ENCODE measurements at places on chromosomes 6 and 20. TPM values are rescaled to one million over a fixed set of nuclear protein-coding genes. Genes with fewer than 3 reads are reported as not detected.

DNA sequence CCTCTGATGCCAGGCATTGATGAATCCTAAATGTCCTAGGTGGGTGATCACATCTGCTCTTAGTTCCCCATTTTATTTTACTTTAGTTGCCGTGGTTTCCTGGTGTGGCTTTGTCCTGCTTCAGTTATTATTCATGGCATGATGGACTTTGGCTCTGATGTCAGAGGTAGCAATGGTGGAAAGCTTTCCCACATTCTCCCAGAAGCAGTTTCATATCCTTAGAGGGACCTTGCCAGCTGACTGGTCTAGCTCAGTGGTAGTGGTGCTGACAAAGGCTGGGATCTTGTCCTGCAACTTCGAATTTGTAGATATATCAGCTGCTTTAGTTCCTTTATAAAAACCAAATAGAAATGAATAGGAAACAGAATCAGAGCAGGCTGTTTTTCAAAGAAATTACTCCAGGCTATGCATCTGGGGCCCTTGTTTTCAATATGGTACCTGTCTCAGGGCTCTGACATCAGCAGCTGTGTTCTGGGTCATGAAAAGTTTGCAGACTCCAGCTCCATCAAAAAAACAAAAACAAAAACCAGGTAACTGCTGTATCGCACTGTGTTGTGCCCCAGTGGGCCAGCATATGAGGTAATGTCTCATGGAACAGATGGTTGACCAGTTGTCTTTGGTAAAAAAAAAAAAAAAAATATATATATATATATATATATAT, 133.7 kb downstream of the PLCB4 start:
- no peak for DNase-seq

DNA sequence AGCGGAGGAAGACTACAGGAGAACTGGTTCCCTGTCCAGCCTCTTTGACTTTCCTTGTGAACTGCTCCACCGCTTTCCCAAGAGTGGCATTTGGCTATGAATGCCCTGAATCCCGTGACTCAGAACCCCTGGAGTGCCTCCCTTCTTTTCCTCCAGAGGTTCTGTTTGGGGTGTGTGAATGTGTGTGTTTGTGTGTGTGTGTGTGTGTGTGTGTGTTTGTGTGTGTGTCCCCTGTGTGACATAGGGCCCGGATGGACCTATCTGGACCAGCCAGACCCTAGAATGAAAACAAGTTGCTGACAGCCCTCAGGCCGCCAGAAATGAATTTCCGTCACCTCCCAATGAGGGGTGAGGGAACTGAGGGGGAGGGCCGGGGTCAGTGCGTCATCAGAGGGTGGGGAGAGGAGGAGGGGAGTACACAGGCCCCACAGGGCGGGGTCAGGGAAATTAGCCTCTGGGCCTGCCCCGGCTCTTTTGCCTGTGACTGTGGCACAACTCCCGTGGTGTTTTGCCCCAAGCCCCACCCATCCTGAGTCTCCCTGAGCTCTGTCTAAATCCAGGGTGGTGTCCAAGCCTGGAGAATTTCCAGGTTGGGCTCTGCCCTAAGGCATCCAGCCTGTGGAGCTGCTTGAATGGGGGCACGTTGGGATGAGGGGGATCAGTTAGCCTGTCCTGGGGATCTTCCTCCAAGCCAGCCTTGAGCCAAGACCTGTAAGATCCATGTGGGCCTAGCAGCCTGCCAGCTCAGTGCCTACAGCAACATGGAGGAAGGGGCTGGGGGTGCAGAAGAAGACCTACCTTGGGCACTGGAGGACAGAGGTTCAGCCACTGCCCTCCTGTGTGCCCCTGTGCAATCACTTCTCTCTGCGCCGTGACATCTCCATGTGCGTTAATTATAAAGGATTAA, 15.2 kb upstream of the MRPS18A start:
- peak; percentile 92 for DNase-seq

- DNase-seq, result no peak
These were observed 4.8 kb downstream of the SRF start for GRCh38 chr6:43175676-43176422.

Gene NHLRC1
- total RNA-seq, result 0.84 TPM

DNA sequence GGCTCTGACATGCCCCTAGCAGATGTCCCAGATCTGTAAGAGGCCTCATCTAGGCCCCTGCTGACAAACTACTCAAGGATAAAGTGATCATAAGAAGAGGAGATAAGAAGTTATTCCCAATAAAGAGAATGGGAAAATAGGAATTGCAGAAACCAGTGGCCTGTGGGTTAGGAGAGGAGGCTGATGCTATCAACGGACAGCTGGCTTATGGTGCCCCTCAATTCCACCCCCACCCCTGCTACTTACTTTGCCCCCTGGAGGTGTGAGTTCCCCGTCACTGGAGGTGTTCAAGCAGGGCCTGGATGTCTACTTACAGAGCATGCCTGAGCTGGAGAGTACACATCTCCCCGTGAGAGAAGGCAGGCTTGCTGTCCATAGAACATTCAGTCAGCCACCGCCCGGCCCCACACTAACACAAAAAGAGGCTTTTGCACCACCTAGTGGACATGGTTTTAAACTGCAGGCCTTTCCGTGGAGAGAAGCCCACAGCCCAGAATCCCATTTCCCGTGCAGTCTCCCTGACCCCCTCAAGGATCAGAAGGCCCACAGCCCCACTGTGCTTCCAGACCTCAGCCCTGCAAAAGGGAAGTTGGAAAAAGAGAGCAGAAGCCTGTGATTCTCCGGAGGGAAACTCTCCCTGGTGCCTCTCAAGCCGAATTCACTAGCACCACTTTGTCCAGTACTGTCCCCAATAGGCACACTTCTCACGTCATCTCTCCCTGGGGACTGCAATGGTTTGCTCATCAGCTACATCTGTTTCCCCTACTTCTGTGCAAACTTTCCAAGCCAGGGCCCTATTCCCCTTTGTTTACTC, 23.8 kb upstream of the BNIP5 start:
- peak; percentile 65 for DNase-seq

DNA sequence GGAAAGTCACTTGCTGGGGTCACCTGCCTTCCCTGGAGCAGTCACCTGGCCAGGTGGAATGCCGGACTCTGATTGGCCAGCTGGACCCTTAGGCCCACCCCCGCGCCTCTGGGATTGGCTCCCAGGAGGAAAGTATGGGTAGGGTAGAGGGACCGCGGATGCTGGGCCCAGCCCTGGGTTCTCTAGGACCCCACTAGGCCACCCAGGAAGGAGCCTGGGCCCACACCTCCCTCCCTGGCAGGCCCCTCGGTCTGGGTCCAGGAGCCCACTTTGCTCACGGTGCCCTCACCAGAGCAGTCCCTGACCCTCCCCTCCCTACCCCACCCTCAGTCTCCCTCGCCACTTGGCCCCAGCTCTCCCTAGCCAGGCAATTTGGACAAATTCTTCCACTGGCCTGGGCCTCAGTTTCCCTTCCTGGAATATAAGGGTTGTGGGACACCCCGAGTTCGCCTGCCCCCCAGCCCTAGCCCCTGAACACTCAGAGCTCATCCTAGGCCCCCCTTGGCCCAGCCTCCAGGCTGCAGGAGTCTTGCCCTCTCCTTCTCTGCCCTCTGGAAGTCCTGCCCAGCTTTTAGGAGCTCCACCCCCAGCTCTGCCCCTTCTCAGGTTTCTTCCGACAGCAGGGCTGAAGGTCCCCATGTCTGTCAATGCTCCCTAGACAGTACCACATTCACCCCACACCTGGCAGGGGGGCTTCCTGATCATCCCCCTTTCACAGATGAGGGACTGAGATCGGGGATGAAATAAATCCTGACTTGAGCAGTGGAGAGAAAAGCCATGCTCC, 299.6 kb downstream of the TAF4 start:
- DNase-seq, result no peak

Gene LRRN4
- 0.10 TPM for total RNA-seq

GRCh38 chr6:132114201-132114825, 163.1 kb upstream of the CCN2 start:
- no peak for DNase-seq

DNA sequence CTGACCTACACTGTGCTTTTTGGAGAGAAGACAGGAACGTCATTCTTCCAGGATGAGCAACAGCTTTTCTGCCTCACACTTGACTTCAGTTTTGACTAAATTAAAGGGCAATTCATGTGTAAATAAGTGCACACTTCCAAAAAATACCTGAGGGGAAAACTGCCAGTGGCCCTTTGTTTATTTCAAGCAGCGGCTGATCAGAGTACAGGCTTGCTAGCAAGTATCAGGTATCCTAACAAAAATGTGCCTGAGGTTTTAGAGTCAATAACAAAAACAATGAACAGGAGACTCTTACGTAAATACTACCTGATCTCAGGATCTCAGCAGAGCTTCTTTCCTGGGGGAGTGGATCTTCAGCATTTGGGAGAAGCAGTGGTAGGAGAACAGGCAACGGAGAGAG, 12.4 kb downstream of the LY86 start:
- no peak for DNase-seq

- no peak for DNase-seq
These were observed 14.7 kb upstream of the NOL4L start for GRCh38 chr20:32599783-32600340.

- DNase-seq, result peak; percentile 68
These were observed 122.7 kb downstream of the SNX5 start for GRCh38 chr20:17845701-17846475.

Measured in psoas muscle (tissue), 8 donors.